Amygdala (tissue), 56 donors: ENCODE measurements at places on chromosomes 12 and 14.
A peak's percentile ranks its signal among the peaks of the same experiment; 100 is the strongest.

DNA sequence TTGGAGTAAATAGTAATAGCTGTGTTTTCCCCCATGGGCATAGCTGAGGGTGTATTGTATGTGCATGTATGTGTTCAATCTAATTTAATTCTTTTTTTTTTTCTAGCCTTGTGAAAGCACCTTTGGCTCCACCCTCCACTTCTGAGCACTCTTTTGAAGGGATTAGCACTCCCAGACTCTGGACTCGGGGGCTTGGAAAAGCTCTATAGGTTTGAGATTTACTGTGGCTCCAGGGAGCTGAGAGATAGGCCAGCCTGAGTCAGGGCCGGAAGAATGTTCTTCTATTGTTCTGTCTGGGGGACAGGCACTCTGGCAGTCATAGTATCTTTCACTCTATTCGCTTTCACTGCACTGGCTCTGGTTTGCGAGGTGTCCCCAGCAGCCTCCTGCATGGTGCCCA is 540.0 kb upstream of the TBX3 start:
- DNase-seq, result no peak

DNA sequence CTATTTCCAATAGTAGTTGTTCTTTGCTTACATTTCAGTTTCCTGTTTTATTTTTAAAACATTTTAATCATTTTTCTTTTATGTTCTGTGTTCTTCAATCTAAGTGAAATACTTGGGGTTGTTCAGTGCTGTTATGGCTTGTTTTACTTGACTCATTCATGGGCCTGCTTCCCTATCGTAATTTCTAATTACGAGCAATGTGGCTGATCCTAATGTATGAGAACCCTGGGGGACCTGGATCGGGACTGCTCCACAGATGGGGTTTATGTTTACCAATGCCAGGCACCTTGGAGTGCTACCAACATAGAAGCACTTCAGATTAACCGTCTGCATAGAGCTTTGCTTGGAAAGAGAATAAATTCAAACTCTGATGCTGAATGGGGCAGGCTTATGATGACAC is 29.8 kb downstream of the TECPR2 start:
- no peak for DNase-seq

DNA sequence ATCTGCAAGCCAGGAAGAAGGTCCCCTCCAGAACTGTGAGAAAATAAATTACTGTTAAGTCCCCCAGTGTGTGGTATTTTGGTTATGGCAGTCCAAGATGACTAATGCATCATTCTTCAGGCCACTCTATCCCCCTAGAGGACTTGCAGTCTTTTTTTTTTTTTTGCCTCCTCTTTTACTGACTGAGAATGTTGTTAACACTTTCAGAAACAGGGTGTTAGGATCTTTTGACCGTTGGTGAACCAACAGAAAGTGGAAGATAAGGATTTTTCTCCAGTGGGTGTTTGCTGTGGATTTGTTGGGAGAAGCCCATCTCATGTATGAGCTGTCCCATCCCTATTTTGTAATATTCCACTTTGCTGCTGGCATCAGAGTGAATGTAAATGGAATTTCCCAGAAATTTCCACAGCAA is 37.8 kb downstream of the MARK3 start:
- no peak for DNase-seq

DNA sequence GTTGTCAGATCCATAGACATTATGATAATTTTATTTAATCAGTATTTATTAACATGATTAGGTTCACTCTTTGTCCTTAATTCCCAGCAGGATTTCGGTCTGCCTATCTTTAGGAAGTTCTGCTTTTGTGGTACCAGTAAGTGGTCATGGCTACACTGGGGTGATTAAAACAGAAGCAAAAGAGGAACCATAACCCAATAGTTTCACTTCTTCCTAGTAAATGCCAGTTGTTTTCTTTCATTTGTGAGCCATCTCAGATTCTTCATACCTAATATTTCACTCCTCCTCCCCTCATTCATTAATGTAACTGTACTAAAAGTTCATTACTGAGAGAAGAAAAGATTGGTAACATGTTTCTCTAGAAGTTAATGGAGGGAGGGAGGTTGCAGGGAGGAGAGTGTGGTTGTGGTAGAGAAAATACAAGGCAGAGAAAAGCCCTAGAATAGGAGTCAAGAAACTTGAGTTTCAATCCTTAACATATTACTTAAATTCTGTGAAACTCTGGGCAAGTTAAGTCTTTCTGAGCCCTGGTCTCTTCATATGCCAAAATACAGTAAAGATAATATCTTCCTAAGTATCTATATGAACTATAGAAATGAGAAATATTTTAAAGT is 101.2 kb downstream of the PEBP1 start:
- no peak for DNase-seq

GRCh38 chr12:123457980-123458779 is at the start of gene SNRNP35:
Gene SNRNP35 (plus strand): TSS chr12:123458139. CDS start chr12:123465541, 7,402 bp downstream.
- peak; percentile 29 for DNase-seq

- DNase-seq, result no peak
These were observed 100.7 kb upstream of the SLC38A4 start for GRCh38 chr12:46926526-46926925.

- DNase-seq, result no peak
These were observed 110.4 kb downstream of the ARID2 start for GRCh38 chr12:45839917-45840316.
